GM04503 (cell line): ENCODE measurements at places on chromosomes 5 and 9.

- DNase-seq: no peak
Measured at GRCh38 chr5:101658433-101658832, 637.7 kb downstream of the SLCO4C1 start.

DNA sequence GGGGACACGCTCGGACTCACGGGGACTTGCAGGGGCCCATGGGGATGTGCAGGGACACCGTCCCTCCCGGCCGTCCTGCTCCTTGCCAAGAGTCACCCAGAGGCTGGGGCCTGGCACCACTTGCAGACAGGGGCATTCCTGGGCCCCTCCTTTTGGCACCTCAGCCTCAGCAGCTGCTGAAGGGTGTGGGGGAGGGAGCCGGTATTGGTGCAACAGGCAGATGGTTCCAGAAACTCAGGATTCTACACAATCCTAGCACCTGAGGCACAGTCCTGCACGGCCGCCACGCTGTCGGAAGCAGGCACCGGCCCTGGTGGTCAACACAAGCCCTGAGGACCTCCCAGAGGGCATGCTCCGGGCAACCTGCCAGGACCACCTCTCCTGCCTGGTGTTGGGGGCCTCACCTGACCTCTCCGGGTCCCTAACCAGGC lies 19.3 kb upstream of the SLC12A7 start:
- DNase-seq: no peak

DNA sequence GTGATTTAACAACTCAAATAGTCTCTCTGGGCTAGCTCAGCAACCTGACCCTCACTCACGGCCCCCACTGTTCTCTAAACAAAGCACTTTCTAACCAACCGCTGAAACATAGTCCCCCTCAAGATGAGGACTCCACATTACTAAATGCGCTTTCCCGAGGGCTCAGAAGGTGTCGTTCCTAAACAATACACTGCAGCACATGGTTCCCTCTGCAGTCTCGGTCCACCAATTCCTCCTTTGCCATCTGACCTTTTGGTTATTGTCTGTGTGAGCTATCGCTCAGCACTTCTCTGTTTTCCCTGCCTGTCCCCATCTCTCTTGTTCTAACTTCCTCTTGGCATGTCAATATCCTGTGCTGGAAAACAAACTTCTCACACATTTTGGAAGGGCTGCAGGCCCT lies 7.2 kb downstream of the EPB41L4A start:
- DNase-seq: no peak

GRCh38 chr5:178273665-178274541 lies 41.3 kb upstream of the PHYKPL start:
- DNase-seq: no peak

- no peak for DNase-seq
Measured at GRCh38 chr5:96214442-96215197, 218.4 kb downstream of the PCSK1 start.
